ENCODE measurements at places on chromosomes 7 and 10. TPM values are rescaled to one million over a fixed set of nuclear protein-coding genes. Genes with fewer than 3 reads are reported as not detected.

DNA sequence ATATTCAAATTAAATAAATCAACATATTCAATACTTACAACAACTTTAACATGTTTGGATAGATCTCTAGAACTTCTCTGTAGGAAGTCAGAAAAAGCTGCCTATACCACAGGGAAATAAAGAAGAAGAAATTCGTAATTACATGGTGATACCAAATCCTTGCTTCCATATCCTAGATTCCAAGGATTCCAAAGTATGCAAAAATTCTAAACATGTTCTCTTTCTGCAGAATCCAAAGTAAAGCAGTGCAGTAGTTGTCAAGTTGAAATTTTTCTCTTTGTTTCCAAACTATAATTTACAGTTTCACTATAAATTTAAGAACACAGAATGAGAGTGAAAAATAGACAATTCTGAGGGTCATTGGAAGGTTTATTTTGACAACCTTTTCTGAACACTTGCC is 233.7 kb upstream of the PTN start:
- DNase-seq, result no peak

GRCh38 chr7:102916426-102916825 is 3.6 kb downstream of the LRRC17 start:
- DNase-seq, result no peak

DNA sequence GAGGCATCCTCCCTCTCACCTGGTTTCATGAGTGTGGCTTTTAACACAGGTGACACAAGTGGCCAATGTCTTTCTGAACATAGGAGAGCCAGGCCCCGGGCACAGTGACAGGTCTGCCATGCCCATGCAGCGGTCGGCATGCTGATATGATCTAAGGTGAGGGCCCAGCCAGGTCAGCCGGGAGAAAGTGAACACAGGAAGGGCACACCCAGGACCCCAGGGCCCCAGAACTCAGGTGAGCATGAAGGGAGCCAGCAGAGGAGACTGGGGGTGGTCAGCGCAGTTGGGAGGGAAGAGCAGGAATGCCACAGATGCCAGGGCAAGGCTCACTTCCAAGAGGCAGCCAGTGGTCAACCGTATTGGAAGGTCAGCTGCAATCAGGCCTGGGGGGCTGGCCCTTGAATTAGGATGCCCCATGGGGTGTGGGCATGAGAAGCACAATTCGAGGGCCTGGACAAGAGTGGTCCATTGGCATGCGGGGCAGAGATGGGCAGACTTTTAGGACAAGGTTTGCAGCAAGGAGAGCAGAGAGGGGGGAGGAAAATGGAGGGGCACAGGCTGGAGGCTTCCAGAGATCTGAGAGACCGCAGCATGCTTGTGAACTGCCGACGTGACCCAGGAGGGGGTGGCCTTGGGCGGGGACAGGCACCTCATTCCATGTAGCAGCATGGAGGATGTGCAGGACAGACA is 3.9 kb upstream of the INPP5A start:
- no peak for DNase-seq

DNA sequence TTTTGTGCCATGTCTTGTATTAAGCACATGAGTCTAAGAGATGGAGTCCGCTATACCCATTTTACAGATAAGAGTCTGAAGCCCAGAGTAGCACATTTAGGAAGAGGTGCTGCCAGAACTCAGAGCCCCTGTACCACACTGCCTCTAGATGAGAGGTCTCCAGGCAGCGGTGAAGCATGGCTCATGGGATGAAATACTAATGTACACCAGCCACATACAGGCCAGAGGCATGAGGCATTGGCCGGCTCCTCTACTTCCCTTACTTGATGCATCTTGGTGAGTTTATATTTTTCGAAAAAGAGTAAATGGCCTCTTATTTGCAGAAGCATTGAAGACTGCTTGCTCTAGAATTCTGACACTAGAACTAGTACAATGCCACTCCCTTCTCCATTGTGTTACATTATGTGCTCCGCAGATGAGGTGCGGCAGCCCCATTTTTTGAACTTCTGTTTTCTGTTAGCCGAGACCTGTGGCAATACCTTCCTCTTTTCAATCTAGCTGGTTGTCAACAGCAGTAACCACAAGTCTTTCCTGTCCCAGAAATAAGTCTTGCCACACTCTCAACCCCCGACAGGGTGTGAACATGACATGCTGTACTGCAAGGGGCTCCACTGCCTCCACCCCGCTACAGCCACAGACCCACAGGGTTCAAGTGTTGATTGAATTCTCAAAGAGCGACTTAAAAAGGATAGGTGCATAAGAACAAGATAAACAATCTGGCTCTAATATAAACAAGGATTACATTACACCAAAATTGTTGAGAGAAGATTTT is 145.3 kb downstream of the CELF2 start:
- DNase-seq, result no peak

DNA sequence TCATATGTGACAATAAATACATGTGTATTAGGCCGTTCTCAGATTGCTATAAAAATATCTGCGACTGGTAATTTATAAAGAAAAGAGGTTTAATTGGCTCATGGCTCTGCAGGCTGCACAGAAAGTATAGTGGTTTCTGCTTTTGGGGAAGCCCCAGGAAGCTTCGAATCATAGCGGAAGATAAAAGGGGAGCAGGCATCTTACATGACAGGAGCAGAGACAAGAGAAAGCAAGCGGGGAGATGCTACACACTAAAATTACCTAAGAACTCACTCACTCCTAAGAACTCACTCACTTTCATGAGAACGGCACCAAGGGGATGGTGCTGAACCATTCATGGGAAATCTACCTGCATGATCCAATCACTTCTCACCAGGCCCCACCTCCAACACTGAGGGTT is 284.9 kb downstream of the OTUD1 start:
- no peak for DNase-seq

GRCh38 chr10:114709984-114710383 is 51.9 kb upstream of the ABLIM1 start:
- no peak for DNase-seq

DNA sequence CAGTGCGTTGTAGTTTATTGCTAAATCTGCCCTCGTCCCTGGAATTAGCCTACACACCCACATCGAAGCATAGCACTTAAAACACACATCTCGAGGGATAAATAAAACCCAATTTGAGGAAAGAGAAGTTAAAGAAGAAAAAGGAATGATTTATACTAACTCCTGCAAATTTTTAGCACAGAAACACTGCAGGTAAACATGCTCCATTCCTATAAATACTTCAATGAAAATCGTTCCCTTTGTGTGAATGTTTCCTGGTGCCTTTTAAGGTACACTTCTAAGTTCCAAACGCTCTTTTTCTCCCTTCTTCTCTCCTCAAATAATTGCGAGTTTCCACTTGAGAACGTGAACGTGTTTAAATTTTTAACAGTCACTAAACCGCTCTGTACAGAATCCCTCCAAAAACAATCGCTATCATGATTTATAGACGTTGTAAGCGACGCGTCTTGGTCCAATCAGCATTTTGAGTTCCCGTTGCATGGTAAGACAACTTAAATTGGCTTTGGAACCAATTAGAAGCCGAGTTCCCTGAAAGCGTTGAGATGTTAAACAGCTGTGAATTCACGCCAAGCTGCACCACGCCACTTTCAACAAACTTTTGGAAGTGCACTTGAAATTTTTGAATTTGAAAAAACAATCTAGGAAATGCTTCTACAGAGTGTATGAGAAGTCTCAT is 12.5 kb upstream of the EBLN1 start:
- peak; percentile 80 for DNase-seq

GRCh38 chr10:132518572-132519381 is 18.8 kb upstream of the INPP5A start:
- no peak for DNase-seq

Gene CCDC146
- 20.4 TPM for polyA plus RNA-seq

Gene MYL10
- 0.17 TPM for polyA plus RNA-seq

Gene PAX4
- polyA plus RNA-seq, result not detected

Gene TACR2
- polyA plus RNA-seq, result 0.47 TPM

Gene HOXA1
- 3.4 TPM for polyA plus RNA-seq

Gene SDK1
- polyA plus RNA-seq, result 7.6 TPM

Gene DKK1
- polyA plus RNA-seq, result 42.8 TPM

Measured in renal cortex interstitium (tissue), 15 donors.